ENCODE measurements at places on chromosomes 16 and 17.

GRCh38 chr16:4692460-4693295, 684 bp upstream of the NUDT16L1 start:
- no peak for DNase-seq
- no peaks in the 10 kb centered on the region for H3K27me3 ChIP-seq
- H3K36me3 ChIP-seq, result peaks cover 21% of the 10 kb centered on the region
- H3K4me3 ChIP-seq, result peak overlapping the region; percentile 29
- H3K4me1 ChIP-seq, result peaks cover 17% of the 10 kb centered on the region

DNA sequence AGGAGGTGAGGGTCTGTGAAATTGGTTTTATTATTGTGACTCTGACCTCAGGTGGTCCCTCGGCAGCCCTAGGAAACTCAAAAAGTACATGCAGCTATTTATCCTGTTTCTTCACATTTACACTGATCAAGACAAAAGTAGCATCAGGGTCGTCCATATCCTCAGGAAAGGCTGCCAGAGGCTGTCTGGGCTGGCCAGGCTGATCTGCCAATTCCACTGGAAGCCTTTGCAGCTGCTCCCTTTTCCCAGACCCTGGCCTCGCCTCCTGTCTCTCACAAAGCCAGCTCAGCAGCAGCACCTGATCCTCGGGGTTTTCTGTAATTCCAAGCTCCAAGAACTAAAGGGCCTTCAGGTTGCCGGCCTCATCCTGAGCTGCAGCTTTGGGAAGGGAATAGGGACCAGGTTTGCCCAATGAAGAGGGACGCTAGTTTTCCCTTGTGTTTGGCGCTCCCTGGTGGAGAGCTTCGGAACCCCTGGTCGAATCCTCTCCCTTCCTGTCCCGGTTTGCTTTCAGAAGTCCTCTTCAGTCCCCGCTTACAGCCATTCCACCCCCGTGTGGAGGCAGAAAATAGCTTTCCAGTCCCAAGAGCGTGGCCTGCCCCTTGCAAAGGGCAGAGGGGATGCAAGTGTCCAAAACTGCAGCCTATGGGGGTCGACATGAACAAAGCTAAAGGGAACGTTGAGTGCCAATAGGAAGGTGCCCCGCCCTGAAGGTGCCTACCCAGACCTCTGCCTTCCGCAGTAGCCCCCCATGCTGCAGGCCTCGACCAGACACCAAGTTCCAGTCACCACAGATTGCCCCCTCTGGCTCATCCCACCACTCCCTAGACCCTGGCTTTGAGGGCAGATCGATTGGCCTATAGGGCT, 13.4 kb downstream of the MFSD6L start:
- H3K27me3 ChIP-seq, result no peaks in the 10 kb centered on the region
- peaks cover 5% of the 10 kb centered on the region for H3K4me1 ChIP-seq
- H3K4me3 ChIP-seq, result no peak overlapping the region
- no peak overlapping the region for H3K27ac ChIP-seq

DNA sequence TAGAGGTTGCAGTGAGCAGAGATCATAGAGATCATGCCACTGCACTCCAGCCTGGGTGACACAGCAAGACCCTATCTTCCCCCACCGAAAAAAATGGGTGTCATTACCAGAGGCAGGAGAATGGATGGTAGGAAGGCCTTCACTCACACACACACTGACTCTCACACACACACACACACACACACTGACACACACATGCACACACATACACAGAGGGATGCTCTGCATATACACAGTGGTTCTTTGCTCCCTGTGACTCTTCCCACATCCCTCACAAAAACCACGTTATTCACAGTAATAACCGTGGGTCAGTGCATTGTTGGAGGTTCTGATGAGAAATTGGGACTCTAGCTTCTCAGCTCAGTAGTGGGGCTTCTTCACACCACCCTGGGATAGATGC, 300.2 kb upstream of the N4BP1 start:
- H3K36me3 ChIP-seq, result no peaks in the 10 kb centered on the region
- no peaks in the 10 kb centered on the region for H3K4me1 ChIP-seq
- no peak for DNase-seq
- H3K27ac ChIP-seq, result no peak overlapping the region

GRCh38 chr17:2621241-2621640, 27.8 kb downstream of the PAFAH1B1 start:
- H3K4me3 ChIP-seq, result no peak overlapping the region
- peaks cover 10% of the 10 kb centered on the region for H3K36me3 ChIP-seq
- H3K4me1 ChIP-seq, result peaks cover 21% of the 10 kb centered on the region
- no peak for DNase-seq

- H3K27ac ChIP-seq, result no peak overlapping the region
- H3K4me1 ChIP-seq, result no peaks in the 10 kb centered on the region
- no peaks in the 10 kb centered on the region for H3K36me3 ChIP-seq
- DNase-seq, result no peak
- H3K27me3 ChIP-seq, result peaks cover 11% of the 10 kb centered on the region
These were observed 15.0 kb upstream of the CACNG4 start for GRCh38 chr17:66949501-66949900.

DNA sequence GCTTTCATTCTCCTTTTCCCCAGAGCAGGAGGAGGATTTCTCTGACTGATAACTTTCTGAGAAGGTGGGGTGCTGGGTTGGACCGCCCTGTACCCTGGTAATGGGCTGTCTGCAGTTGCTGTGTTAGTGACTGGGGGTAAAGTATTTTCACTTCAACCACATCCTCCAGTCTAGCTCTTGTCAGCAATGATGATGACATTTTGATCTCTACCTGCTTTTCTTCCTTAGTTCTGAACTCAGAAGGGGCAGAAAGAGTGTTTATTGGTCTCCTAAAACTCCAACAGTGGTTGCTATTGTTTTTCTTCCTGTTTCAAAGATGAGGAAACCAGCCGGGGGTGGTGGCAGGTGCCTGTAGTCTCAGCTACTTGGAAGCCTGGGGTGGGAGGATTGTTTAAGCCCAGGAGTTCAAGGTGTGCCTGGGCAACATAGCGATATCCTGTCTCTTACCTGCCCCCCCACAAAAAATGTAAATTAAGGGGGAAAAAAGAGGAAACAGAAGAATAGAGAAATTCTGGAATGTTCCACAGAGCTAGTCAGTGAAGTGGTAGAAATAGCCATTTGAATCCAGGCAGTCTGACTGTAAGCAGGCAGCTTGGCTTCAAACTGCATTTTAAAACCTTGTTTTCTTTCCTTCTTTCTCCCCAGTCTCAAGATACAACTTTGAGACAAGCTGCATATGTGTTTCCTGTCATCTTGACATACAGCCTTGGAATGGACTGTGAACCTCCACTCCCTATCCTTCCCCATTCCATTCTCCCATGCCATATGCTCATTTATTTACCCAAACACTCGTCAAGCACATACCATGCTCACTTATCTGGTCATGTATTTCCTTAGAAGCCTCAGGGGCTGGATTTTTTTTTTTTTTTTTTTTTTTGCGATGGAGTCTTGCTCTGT, 3.3 kb upstream of the N4BP1 start:
- H3K36me3 ChIP-seq, result no peaks in the 10 kb centered on the region
- H3K4me1 ChIP-seq, result peaks cover 48% of the 10 kb centered on the region
- H3K4me3 ChIP-seq, result peak overlapping the region; percentile 80
- H3K27ac ChIP-seq, result peak overlapping the region; percentile 96
- no peaks in the 10 kb centered on the region for H3K27me3 ChIP-seq
- peak; percentile 83 for DNase-seq
